ENCODE measurements at places on chromosomes 3 and 15.

DNA sequence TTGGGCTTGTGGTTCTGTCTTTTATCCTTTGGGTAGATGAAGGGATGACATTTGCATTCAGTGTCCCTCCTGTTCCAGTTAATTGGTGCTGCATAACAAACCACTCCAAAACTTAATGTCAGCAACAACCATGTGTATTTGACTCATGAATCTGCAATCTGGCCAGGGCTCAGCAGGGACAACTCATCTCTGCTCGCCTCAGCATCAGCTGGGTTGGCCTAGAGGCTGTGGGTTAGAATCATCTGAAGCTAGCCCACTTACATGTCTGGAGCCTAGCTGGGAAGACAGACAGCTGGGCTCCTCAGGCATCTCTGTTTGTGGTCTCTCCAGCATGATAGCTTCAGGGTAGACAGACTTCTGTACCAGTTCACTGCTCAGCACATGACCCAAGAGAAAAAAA lies 92.0 kb downstream of the TMEM108 start:
- DNase-seq: no peak
- H3K36me3 ChIP-seq: no peaks in the 10 kb centered on the region
- H3K4me3 ChIP-seq: no peak overlapping the region
- H3K4me1 ChIP-seq: peaks cover 3% of the 10 kb centered on the region
- H3K27me3 ChIP-seq: no peaks in the 10 kb centered on the region
- H3K27ac ChIP-seq: no peak overlapping the region

DNA sequence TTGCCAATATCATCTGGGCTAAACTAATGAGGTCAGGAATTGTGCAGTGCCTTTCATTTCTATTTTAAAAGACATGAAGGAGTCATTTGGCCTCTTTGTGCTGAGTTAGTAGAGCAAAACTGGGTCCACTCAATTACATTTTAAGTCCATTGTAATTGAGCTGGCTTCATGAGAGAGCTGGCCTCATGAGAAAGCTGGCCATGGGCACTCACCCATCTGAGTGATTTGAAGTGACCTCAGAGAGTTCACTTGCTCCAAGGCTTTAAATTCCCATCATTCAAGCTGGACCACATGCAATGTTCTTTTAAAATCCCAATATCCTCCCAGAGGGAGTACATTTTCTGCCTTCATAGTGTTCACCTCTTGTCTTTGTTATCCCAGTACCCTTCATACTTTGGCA lies 335.9 kb upstream of the WNT5A start:
- H3K27me3 ChIP-seq: no peaks in the 10 kb centered on the region
- no peak overlapping the region for H3K4me3 ChIP-seq
- H3K36me3 ChIP-seq: no peaks in the 10 kb centered on the region
- peaks cover 15% of the 10 kb centered on the region for H3K4me1 ChIP-seq

- DNase-seq: peak; percentile 14
- H3K36me3 ChIP-seq: peaks cover 6% of the 10 kb centered on the region
- H3K4me1 ChIP-seq: peaks cover 4% of the 10 kb centered on the region
- H3K4me3 ChIP-seq: no peak overlapping the region
Observed at GRCh38 chr3:101781166-101781565, 2.2 kb downstream of the NXPE3 start.

- no peaks in the 10 kb centered on the region for H3K27me3 ChIP-seq
- no peaks in the 10 kb centered on the region for H3K36me3 ChIP-seq
- no peak overlapping the region for H3K4me3 ChIP-seq
- no peak for DNase-seq
- H3K4me1 ChIP-seq: peaks cover 5% of the 10 kb centered on the region
Observed at GRCh38 chr3:186025161-186025560, 83.7 kb downstream of the ETV5 start.

- no peak overlapping the region for H3K4me3 ChIP-seq
- H3K27me3 ChIP-seq: no peaks in the 10 kb centered on the region
- H3K4me1 ChIP-seq: peaks cover 22% of the 10 kb centered on the region
- no peak overlapping the region for H3K27ac ChIP-seq
- H3K36me3 ChIP-seq: no peaks in the 10 kb centered on the region
- DNase-seq: no peak
Observed at GRCh38 chr15:64572856-64573255, 112.5 kb downstream of the ZNF609 start.

DNA sequence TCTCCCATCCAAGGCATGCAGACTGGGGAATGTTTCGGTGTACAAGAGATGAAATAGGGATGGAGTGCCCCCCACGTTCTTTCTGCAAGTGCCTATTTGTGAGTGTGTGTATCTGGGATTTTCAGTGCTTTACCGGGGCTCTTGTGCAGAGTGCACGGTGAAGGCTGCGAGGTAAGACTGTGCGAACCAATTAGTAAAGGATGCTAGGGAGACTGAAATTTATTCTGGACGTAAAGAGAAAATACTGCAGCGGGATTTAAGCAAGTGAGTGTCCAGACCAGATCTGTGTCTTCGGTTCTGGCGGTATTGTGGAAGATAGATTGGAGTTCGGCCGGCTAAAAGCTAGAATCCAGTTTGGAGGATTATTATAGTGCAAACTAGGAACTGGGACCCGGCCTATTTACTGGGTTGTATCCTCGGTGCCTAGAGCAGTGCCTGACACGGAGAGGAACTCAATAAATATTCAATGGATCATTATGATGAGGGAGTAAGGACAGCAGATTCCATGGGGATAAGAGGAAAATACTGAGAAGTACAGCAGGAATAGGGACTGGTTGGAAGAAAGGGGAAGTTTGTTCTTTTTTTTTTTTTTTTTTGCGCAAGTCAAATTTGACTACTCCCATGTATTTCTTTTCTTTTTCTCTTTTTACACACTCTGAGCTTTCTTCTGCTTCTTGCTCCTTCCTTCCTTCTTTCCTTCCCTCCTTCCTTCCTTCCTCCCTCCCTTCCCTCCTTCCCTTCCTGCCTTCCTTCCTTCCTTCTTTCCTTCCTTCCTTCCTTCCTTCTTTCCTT lies 580 bp upstream of the MAGEF1 start:
- peaks cover 47% of the 10 kb centered on the region for H3K4me1 ChIP-seq
- H3K27me3 ChIP-seq: no peaks in the 10 kb centered on the region
- peaks cover 6% of the 10 kb centered on the region for H3K36me3 ChIP-seq
- DNase-seq: no peak

GRCh38 chr15:60413231-60413824 lies 15.5 kb upstream of the ANXA2 start:
- no peak overlapping the region for H3K27ac ChIP-seq
- no peak for DNase-seq
- H3K4me1 ChIP-seq: no peaks in the 10 kb centered on the region
- H3K36me3 ChIP-seq: no peaks in the 10 kb centered on the region
- no peaks in the 10 kb centered on the region for H3K27me3 ChIP-seq
- H3K4me3 ChIP-seq: no peak overlapping the region

DNA sequence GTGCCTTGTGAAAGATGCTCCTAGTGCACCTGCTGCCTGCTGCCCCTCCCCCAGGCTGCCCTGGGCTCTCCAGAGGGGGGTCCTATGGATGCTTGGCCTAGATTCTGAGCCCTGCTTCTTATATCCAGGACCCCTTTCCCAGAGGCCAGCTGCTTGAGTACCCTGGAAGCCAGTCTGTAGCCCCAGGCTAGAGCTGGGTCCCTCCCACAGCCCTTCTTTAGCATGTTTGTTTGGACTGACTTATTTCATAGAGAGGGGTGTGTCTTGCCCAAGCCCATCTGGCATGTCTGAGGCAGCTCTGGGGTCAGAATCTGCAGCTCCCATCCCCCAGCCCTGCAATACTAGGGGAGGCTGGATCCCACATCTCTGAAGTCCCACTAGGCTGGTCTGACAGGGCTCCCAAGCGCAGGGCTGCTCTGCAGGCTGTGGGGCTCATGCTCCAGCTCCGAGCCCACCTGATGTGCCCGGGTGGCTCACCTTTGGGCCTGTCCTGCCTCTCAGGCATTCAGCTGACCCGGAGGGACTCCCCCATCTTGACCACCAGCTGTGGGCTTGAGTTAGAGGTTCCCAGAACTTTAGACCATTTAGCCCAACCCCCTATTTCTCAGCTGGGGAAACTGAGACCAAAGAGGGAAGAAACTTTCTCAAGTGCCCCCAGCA lies 3.1 kb downstream of the CHRNB4 start:
- no peaks in the 10 kb centered on the region for H3K27me3 ChIP-seq
- peaks cover 5% of the 10 kb centered on the region for H3K4me1 ChIP-seq
- DNase-seq: no peak
- H3K36me3 ChIP-seq: no peaks in the 10 kb centered on the region
- H3K27ac ChIP-seq: no peak overlapping the region
- no peak overlapping the region for H3K4me3 ChIP-seq

GRCh38 chr3:61718565-61718964 lies 157.2 kb downstream of the PTPRG start:
- no peak overlapping the region for H3K4me3 ChIP-seq
- H3K27ac ChIP-seq: peak overlapping the region; percentile 76
- H3K4me1 ChIP-seq: peaks cover 16% of the 10 kb centered on the region
- H3K27me3 ChIP-seq: no peaks in the 10 kb centered on the region

GRCh38 chr15:42696626-42697025 lies 40.3 kb downstream of the CDAN1 start:
- H3K27me3 ChIP-seq: no peaks in the 10 kb centered on the region
- H3K4me1 ChIP-seq: no peaks in the 10 kb centered on the region
- DNase-seq: no peak
- no peak overlapping the region for H3K27ac ChIP-seq
- H3K36me3 ChIP-seq: no peaks in the 10 kb centered on the region
- H3K4me3 ChIP-seq: no peak overlapping the region

DNA sequence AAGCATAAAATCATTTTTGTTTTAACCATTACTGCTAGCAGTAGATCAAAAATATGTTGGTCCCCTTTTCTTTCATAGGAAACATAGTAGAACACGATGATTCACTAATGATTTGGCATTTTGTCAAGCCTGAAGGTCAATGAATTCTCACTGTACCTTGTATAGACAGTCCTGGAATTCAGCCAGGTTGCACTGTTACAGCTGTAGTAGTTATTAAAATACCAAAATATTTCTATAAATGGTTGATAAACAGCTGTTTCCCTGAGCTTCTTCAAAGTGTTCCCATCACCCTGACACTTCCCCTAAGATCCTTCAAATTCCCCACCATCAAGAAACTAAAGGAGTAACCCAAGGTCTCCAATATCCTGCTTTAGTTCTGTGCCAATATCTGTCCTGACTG lies 200.9 kb downstream of the ATP8B4 start:
- H3K4me1 ChIP-seq: peaks cover 6% of the 10 kb centered on the region
- H3K27me3 ChIP-seq: no peaks in the 10 kb centered on the region
- H3K4me3 ChIP-seq: no peak overlapping the region
- no peaks in the 10 kb centered on the region for H3K36me3 ChIP-seq
- no peak for DNase-seq
- H3K27ac ChIP-seq: no peak overlapping the region

- no peak overlapping the region for H3K27ac ChIP-seq
- no peaks in the 10 kb centered on the region for H3K27me3 ChIP-seq
- no peak for DNase-seq
- H3K4me3 ChIP-seq: no peak overlapping the region
Observed at GRCh38 chr3:69588170-69588569, 151.1 kb upstream of the MITF start.

- no peak for DNase-seq
- H3K4me3 ChIP-seq: no peak overlapping the region
- H3K27ac ChIP-seq: no peak overlapping the region
- H3K4me1 ChIP-seq: no peaks in the 10 kb centered on the region
Observed at GRCh38 chr3:150147776-150148175, 177.1 kb upstream of the PFN2 start.

DNA sequence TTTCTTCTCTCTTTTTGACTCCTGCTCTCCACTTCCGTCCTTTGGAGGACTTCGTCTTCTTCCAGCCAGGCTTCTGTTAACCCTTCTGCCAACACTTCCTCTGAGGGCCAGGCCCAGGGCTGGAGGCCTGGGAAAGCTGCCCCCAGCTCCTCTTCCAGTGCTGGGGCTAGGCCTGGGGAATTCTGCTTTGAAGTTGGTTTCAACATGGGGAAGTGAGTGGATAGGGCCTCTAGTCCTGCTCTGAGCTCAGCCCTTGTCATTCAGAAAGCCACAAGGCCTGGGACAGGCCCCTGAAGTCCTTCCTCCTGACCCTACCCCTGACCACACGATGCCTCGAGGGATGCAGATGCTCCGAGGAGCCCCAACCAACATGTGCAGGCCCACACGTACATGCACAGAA lies 53.9 kb upstream of the HERC1 start:
- no peak for DNase-seq
- H3K4me1 ChIP-seq: no peaks in the 10 kb centered on the region
- H3K27ac ChIP-seq: no peak overlapping the region
- no peaks in the 10 kb centered on the region for H3K36me3 ChIP-seq

DNA sequence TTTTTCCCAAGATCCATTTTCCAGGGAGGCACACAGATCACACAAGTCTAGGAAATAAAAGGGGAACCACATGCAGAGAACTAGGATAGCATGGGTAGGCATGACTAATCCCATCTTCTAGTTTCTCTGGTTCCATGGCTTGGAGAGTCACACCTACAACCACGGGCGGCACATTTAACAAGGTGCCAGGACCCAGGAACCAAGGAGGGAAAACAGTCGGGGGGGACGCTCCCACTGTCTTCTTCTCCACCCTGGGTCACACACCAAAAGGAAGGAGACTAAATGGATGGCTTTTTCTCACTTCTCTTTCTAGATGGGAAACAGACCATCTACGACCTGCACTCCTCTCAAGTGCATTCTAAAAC lies 4.6 kb upstream of the SMCO1 start:
- H3K27ac ChIP-seq: no peak overlapping the region
- H3K4me3 ChIP-seq: no peak overlapping the region
- DNase-seq: no peak
- no peaks in the 10 kb centered on the region for H3K4me1 ChIP-seq

GRCh38 chr3:45659661-45660566 lies 29.3 kb upstream of the SACM1L start:
- DNase-seq: peak; percentile 80
- H3K27ac ChIP-seq: no peak overlapping the region
- H3K4me3 ChIP-seq: no peak overlapping the region
- no peaks in the 10 kb centered on the region for H3K4me1 ChIP-seq

DNA sequence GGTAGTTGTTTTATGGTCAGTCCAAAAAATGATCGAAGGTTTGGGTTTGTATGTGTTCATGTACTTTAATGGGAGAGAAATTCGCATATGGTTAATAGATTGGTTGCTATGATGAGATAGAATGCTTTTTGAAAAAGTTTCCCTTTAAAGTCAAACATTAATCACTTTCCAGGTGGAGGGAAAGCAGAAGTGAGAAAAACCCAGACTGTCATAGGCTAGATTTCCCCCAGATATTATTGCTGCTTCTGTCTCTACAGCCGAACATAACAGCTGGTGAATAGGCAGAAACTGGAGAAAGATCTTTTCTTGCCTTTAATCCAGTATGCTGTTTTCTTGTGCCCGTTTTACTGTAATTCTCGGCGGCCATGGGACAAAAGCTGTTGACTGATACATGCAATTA lies 287.6 kb downstream of the SOX2 start:
- no peak overlapping the region for H3K4me3 ChIP-seq
- no peaks in the 10 kb centered on the region for H3K4me1 ChIP-seq
- H3K36me3 ChIP-seq: no peaks in the 10 kb centered on the region
- no peaks in the 10 kb centered on the region for H3K27me3 ChIP-seq

GRCh38 chr15:71791975-71792374 lies 18.4 kb upstream of the NR2E3 start:
- H3K4me3 ChIP-seq: no peak overlapping the region
- no peak overlapping the region for H3K27ac ChIP-seq
- no peaks in the 10 kb centered on the region for H3K27me3 ChIP-seq
- no peaks in the 10 kb centered on the region for H3K4me1 ChIP-seq

GRCh38 chr15:71341811-71342550 lies 226.7 kb downstream of the THSD4 start:
- H3K27me3 ChIP-seq: no peaks in the 10 kb centered on the region
- no peak overlapping the region for H3K27ac ChIP-seq
- H3K36me3 ChIP-seq: no peaks in the 10 kb centered on the region
- no peak for DNase-seq
- peaks cover 9% of the 10 kb centered on the region for H3K4me1 ChIP-seq
- no peak overlapping the region for H3K4me3 ChIP-seq

- no peak overlapping the region for H3K4me3 ChIP-seq
- DNase-seq: no peak
- H3K36me3 ChIP-seq: no peaks in the 10 kb centered on the region
- no peaks in the 10 kb centered on the region for H3K27me3 ChIP-seq
- no peak overlapping the region for H3K27ac ChIP-seq
- no peaks in the 10 kb centered on the region for H3K4me1 ChIP-seq
Observed at GRCh38 chr15:91214675-91215590, 114.9 kb downstream of the SV2B start.

Measured in cardiac muscle cell (in vitro differentiated cells and primary cell).